ENCODE measurements at places on chromosomes 11 and 22.

DNA sequence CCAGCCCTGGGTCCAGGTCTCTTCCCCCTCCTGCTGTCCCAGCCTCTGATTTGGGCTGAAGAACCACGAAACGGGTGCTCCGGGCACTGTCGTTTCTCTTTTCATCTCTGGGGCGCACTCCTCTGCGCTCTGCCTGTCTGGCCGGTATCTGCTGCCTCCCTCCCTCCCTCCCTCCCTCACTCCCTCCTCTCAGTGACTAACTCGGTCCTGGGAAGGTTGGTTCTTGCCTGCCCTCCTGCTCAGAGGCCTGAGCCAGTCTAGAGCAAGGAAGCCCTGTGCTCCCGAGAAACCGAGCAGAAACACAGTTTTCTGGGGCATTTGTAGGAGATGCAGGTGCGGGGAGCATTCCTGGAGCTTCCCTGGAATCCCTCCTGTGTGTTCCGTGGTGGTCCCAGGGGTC is 1235.2 kb downstream of the BRD1 start:
- DNase-seq, result no peak

DNA sequence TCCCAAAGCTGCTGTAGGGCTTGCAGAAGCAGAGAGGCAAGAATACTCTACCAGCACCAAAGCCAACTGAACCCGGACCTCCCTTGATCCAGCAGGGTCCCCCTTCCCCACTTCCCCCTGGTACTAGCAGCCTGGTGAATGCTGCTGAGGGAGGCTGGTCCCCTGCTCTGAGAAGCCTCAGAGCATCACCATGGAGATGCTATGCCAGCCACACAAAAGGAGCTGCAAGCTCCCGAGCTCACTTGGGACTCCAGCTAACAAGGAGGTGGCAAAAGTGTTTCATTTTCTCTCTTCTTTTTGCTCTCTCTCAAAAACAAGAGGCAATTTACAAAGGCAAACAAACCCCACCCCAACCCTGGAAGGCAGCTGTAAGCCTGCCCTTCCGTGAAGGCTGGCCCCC is 509.8 kb downstream of the BUD13 start:
- DNase-seq, result no peak

DNA sequence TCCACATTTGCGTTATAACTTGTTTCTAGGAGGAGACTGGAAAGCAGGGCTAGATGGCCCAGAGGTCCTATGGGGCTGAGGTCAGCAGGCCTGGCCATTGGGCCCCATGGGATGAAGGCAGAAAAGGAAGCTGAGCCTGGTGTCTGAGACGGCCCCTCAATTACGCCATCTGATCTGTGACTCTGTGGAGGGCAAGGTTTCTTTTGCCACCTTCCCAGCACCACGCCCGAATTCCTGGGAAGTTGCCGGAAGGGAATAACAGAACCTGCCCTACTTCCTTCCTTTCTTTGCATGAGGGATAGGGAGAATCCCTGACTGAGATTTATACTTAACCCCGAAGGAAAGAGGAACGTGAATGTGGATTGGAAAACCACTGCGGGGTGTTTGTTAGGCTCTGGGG is 118.1 kb downstream of the MPPED1 start:
- DNase-seq, result no peak

DNA sequence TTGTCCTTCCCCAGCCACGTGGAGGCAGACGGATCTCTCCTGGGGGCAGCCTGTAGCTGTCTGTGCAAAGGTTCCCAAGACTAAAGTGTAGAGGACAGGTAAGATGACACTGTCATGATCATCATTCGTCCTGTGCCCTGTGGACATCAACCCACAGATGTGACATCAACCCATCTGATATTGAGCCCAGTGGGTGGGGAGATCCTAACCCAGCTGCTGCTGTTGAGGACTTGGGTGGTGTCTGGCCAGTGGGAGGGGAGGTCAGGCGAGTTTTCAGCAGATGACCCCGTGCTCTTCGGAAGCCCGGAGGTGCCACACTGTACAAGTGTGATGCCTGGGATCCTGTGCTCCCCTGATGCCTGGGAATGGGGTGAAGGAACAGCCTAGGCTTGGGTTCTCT is 1.2 kb upstream of the GAL start:
- no peak for DNase-seq

DNA sequence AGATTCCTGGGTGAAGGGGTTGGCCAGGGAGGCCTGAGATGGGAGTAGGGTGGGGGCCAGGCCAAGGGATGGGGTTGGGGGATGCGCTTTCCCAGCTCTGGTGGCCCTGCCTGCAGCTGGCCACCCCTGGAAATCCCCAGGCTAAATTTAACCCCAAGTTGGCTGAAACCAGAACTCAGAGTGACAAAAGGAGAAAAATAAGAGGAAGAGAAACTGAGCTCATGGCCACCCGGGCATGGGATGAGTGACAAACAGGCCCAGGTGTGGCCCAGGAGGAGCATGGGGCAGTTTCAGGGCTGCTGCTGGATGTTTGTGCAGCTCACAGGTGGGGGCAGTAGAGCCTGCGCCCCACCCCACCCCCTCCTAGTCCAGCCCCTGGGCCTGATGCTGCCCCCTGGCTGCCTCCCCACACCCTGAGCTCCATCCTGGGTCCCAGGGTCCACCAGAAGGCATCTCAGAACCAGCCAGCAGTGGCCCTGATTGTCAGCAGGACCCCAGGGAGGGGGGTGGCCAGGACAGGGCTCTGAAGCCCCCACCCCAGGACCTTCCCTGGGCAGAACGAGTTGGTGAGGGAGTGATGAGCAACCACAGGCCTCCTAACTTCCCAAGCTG is 48.0 kb downstream of the IGLL5 start:
- DNase-seq, result no peak

GRCh38 chr22:26838471-26838825 is 181.1 kb downstream of the MIAT start:
- no peak for DNase-seq

DNA sequence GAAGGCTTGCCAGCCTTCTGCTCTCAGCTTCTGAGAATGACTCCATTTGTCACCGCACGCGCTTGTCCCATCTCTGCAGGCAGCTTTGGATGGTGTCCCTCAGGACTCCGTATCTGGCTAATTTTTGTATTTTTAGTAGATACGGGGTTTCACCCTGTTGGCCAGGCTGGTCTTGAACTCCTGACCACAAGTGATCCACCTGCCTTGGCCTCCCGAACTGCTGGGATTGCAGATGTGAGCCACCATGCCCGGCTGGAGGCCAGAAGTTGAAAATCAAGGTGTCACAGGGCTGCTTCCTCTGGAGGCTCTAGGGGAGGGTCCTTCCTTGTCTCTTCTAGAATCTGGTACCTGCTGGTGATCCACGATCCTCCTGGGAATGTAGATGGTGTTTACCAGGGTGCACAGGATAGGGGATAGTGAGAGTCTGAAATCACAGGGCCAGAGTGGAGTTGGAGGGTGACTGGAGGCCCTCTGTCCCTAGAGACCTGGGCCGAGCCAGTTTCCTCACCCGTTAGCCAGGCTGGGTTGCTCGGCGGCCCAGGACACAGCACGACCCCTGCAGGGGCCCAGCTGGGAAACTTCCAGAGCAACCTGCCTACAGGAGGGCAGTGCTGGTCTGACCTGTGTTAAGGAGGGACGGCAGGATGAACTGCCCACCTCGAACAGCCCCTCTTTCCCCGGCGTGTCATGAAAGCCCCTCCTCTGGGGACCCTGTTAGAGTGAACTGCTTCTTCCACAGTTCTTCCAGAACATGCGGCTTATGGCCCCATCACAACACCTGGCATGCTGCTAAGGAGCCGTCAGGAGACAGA is 48.9 kb upstream of the SHANK2 start:
- no peak for DNase-seq
